ENCODE measurements at places on chromosomes 5 and 9. TPM values are rescaled to one million over a fixed set of nuclear protein-coding genes. Genes with fewer than 3 reads are reported as not detected.

- DNase-seq, result peak; percentile 50
Measured at GRCh38 chr9:121840838-121841760, 189.7 kb downstream of the DAB2IP start.

The CCNG1 gene
- 62.6 TPM for total RNA-seq

The FOXD4L4 gene
- total RNA-seq, result not detected

DNA sequence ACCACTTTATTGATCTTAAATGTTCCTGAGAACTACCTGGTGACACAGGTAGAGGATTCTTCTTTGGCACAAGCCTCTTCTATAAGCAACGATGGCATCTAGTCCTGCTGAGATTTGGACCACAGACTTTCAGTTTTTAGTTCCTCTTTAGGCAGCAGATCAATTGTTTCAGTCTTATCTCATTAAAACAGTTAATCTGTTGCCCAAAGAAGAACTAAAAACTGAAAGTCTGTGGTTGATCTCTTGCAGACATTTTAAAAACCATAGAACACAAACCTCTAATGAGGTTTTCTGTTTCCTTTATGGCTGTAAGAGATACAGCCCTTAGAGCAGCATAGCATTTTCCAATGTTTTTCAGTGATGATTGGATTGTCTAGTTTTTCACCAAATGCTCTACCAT lies 480.9 kb downstream of the MTRR start:
- no peak for DNase-seq

DNA sequence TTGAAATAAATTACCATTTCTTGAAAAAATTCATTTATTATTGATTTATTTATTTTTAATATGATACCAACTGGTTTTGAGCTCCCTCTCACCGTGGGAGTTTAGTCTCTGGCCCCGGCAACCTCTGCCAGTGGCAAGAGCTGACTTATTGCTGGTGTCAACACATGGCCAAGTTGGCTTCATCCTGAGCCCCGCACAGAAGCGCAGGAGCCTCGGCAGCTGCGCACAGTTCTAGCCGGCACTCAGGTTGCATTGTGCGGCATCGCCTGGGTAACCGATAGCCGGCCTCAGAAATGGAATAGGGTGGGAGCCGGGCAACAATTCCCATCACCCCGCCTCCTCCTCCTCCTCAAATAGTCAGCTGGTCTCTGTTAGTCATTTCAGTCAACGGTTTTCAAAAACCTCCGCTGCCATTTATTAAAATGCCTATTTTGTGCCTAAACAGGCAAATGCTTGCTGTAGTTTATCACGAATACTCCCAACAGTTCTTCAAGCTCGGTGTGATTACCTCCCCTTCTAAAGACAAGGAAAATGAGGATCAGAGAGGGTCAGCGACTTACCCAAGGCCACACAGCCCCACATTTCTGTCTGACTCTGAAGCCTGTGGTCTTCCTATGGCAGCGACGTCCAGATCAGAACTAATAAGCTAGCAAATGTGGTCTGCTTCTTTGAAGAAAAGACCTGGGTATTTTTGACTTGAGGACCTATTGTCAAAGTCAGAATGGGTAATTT lies 15.7 kb upstream of the MSX2 start:
- DNase-seq, result no peak

DNA sequence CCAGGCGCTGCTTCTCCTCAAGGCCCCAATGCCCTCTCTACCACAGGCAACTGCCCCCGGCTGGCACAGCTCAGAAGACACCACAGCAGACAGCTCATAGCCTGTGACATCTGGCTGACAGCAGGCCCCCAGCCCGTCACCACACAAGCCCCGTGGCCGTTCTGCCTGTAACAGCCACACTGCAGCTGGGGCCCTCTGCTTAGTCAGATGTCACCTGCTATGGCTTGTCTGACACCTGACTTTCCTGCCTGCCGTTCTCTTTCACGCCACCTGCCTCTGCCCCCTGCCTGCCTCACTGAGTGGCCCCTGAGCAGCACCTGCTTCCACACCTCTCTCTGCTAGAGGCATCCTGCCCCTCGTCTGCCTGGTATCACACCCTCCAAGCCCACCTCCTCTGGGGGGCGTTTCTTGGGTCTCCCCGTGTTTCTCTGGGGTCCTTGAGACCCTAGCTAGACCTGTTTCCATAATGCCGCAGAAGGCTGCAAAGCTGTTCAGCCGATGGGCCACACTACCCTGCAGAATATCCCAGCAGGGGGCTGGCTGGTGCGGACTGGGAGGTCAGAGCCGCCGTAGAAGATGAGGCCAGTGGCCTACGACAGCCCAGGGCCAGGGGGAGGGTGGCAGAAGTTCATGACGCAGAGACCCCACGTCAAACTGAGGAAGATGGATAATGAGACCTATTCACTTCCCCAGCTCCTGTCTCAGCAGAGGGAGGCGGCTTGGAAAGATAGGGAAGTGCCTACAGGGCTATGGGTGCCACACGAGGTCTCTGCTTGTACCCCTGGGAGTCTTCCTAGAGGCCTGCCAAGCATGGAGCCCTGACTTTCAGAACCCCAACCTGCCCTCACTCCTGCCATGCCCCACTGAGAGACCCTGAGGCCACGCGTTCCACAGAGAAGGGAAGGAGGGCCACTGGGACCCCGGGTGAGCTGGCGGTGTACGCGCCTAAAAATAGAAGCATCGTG lies 95.1 kb downstream of the ZNF354C start:
- peak; percentile 68 for DNase-seq

GRCh38 chr5:9207817-9208418 lies 338.0 kb downstream of the SEMA5A start:
- no peak for DNase-seq

The IRX4 gene
- total RNA-seq, result 12.1 TPM

The ADAMTS12 gene
- total RNA-seq, result 2.8 TPM

DNA sequence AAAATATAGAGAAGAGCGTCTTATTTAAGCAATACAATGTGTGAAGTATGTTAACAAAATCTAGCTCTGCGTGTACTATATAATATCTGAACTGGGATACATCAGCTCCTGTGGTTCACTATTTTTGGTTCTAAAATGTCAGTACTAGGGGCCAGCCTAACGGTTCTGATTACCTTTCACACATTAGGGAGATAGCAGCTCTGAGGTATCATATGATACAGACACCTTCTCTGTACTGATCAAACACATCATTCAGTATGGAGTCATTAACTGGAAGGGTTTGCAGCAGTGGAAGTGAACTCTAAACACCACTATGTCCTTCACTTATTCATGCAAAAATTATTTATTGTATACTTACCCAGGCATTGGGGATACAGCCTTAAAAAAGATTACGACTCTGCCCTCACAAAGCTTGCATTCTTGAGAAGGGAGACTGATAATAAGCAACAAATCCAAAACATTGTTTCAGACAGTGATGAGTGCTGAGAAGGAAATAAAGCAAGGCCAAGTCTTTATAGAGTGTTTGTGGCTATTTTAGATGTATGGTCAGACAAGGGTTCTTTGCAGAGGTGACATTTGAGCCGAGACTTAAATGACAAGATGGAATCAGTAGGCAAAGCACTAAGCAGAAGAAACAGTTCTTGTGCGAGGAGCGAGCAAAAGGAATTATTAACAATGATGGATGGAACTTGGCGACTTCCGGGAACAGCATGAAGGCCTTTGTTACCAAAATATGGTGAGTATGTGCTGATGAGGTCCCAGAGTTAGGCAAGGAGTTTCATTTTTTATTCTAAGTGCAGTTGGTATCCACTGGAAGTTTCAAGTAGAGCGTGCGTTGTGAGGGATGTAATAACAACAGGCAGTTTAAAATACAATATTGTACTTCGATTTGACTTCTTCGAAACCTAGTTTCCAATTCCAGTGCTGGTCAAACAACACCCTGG lies 1.8 kb upstream of the LNPEP start:
- DNase-seq, result no peak

DNA sequence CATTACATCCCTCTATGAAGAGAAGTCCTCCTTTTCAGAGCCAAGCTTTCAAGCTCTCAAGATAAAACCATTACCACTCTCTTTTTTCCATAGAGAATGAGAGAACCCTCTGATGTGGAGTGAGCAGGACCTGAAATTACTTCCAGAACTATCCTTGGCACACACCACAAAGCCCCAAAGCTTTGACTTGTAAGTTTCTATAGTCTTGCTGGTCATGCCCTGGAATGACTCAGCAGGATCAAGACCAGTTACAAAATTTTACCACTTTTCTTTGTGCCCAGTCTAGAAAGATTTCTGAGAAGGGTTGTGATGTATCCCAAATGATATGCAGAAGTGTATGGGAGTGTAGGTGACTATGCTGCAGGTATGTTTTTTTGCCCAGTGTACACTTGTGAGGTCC lies 760.6 kb downstream of the TLE1 start:
- DNase-seq, result no peak

- no peak for DNase-seq
Measured at GRCh38 chr5:157890836-157891597, 32.1 kb upstream of the CLINT1 start.

The KLHL3 gene
- 35.1 TPM for total RNA-seq

GRCh38 chr5:77156379-77156778 lies 54.1 kb upstream of the PDE8B start:
- no peak for DNase-seq

- no peak for DNase-seq
Measured at GRCh38 chr5:173581408-173582215, 34.8 kb downstream of the BOD1 start.

The NEUROG1 gene
- total RNA-seq, result not detected

- no peak for DNase-seq
Measured at GRCh38 chr5:126309860-126310259, 113.3 kb upstream of the GRAMD2B start.

DNA sequence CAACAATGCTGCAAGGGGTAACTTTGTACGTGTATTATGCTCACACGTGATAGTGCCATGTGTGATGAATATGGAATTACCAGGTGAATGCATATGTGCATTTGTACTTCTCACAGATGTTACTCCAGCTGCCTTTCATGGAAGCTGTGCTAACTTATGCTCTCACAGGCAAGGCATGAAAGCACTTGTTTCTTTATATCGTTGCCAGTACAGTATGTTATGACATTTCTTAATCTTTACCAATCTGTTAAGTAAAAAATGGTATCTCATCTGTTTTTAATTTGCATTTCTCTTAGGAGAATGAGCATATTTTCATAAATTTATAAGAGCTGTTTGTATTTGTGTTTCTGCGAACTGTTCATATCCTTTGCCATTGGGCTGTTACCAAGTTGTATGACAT lies 311.8 kb upstream of the DMRT1 start:
- no peak for DNase-seq

The TAF11L10 gene
- not detected for total RNA-seq

The LCN9 gene
- not detected for total RNA-seq

DNA sequence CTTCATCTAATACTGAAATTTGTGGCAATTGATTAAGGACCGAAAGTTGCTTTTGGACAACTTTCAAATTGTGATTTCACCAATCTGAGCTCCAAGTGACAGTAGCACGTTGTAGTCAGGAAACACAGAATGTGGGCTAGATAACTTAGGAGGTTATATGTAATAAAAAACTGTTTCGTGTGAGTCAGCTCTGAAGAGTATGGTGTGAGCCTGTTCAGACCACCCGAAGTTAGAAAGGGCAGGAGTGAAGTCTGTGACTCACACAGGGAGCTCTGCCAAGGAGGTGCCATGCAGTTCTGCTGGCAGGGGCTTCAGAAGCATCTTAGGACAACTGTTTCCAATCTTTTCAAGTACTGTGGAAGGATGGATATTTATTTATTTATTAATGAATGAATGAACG lies 16.4 kb upstream of the ZBTB34 start:
- DNase-seq, result no peak

DNA sequence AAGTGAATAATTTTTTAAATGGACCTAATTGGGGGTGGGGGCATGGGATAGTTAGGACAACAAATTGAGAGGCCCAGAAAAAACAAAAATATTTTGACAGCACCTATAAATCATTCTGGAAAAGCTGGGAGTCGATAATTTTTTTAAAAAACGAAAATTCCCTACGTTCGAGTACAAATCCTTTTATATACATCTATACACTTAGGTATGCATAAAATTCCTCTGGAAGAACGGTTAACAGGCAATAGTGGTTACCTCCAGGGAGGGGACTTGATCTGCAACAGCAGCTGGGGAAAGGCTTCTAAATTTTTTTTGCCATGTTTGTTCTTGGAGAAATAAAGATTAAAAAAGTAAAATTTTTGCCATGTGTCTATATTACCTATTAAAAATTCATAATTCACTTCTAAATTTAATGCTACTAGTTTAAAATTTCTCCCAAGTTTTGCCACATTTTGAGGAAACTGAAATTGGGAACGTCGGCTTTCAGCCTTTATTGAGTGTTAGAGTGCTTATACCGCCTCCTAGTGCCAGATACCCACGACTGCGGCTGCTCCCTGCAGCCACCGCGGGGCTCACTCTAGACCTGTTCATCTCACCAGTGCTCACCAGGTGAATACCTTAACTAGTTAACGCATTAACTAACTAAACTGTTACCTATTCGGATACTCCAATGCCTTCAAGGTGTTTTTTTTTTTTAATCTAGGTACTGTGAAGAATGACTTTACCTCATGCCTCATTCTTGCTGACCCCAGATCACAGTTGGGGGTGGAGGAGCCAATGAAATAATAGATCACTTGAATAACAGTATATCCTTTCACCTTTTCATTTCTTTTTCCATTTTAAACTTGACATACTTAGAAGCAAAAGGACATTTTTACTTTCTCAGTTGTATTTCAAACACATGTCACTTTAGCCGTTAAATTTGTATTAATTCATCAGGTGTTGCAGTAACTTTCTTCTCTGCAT lies 1.8 kb upstream of the BHMT start:
- DNase-seq, result no peak

The SPINK7 gene
- total RNA-seq, result not detected

GRCh38 chr5:65858316-65858715 lies 68.1 kb upstream of the ERBIN start:
- DNase-seq, result no peak

DNA sequence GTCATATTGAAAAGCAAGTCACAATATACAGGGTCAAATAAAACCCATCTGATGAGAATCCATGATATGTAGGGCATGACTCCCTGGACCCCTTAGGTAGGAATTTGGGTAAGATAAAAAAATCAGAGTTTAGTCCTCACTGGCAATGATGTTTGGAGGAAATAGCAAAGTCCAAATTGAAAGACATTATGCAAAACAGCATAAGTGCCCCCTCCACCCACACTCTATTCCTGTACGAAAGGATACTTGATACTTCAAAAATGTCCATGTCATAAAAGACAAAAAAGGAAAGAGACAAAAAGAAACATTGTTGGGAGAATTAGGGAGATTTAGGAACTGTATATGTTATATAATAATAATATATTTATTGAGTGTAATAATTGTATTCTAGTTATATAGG lies 96.1 kb upstream of the RASGRF2 start:
- no peak for DNase-seq

DNA sequence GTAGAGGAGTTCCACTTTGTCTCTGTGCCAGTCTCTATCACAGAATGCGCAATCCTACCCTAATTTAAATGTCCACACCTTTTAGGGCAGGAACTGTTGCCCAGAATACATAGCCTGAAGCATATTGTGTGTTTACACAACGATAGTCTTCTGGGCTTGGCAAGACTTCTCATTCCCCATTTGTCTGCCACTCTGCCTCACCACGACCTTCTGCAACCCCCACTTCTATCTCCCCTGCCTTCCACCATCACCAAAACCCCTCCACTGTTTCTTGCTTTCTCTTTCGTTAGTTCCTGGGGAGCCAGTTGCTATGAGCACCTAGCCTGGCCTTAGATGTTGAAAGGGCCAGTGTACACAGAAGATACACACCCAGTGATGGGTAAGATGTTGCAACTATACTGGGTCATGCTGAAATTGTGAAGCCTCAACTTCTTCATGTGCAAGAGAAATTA lies 883 bp upstream of the RNF145 start:
- no peak for DNase-seq

Measured in cardiac septum (tissue), 1 donor.